Kasumi-1 (cell line): ENCODE measurements at places on chromosomes 1 and 21.

GRCh38 chr21:35268261-35268660 lies 219.2 kb upstream of the RUNX1 start:
- DNase-seq = no peak

GRCh38 chr1:235326719-235327558 lies 1.0 kb downstream of the ARID4B start:
- peak; percentile 58 for DNase-seq

GRCh38 chr1:94871031-94871430 lies 50.9 kb downstream of the SLC44A3 start:
- no peak for DNase-seq

- no peak for DNase-seq
Observed at GRCh38 chr1:30860320-30860652, 48.3 kb downstream of the SDC3 start.

- no peak for DNase-seq
Observed at GRCh38 chr1:51247022-51247421, 10.9 kb downstream of the RNF11 start.

DNA sequence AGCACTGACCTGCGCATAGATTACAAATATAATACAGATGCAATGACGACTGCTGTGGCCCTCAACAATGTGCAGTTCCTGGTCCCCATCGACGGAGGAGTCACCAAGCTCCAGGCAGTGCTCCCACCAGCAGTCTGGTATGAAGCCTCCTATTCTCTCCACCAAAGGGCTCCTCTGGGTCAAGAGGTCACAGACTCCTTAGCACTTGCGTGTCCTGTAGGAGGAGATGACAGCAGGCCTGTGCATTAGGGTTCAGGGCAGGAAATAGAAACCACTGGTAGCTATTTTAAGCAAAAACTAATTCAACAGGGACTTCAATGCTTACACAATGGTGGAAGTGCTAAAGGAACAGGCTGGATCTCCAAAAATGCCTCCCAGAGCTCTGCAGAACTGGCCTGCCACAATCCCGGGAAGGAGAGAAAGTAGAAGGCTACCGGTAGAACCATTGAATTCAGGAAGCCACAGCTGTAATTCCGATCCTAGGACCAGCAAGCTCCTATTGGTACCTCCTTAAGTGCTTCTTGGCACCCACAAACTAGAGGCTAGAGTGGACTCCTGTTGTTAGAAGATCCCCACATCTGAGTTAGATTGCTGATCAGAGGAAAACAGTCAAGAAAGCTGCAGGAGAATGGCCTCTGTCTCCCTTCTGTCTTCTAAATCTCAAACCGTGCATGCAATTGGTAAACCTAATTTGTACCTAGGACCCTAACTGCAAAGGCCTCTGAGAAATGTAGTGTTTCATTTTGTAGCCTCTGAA lies 12.7 kb upstream of the DYNLT5 start:
- DNase-seq = peak; percentile 55

- DNase-seq = peak; percentile 40
Observed at GRCh38 chr1:200971955-200972711, 51.4 kb downstream of the KIF21B start.

DNA sequence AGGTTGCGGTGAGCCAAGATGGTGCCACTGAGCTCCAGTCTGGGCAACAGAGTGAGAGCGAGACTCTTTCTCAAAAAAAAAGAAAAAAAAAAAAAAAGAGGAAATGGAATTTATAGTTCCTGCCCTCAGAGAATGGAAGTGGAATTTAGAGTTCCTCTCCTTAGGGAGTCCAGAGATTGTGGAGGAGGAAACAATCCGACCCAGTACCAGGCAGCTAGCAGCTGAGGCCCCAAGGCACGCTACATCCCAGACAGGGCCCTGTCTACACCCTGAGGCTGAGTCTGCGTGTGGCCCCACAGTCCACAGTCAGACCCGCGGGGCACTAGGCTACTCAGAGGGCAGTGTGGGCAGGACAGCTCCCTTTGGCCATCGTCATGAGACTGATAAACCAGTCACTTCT lies 1.9 kb upstream of the MFN2 start:
- peak; percentile 11 for DNase-seq

GRCh38 chr1:27152004-27152828 lies 2.7 kb downstream of the SLC9A1 start:
- DNase-seq = no peak

- peak; percentile 15 for DNase-seq
Observed at GRCh38 chr21:33070998-33071769, 1.2 kb downstream of the OLIG1 start.

DNA sequence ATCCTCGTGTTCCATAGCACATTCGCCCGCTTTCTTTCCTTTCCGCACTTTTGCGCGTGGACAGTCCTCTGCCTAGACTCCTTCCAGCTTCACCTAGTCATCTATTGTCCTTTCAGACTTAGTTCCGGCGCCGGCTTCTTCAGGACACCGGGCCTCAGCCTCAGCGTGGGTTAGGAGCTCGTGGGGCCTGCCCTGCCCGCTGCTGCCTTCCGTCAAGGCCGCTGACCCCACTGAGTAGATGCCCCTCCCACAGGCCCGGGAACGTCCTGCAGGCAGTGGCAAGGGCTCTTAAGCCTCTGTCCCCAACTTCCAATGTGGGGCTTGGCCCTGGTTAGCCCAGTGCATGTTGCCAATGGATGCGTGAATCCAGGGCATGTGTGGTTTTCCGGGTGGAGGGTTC lies 11.4 kb downstream of the DMRTB1 start:
- no peak for DNase-seq

DNA sequence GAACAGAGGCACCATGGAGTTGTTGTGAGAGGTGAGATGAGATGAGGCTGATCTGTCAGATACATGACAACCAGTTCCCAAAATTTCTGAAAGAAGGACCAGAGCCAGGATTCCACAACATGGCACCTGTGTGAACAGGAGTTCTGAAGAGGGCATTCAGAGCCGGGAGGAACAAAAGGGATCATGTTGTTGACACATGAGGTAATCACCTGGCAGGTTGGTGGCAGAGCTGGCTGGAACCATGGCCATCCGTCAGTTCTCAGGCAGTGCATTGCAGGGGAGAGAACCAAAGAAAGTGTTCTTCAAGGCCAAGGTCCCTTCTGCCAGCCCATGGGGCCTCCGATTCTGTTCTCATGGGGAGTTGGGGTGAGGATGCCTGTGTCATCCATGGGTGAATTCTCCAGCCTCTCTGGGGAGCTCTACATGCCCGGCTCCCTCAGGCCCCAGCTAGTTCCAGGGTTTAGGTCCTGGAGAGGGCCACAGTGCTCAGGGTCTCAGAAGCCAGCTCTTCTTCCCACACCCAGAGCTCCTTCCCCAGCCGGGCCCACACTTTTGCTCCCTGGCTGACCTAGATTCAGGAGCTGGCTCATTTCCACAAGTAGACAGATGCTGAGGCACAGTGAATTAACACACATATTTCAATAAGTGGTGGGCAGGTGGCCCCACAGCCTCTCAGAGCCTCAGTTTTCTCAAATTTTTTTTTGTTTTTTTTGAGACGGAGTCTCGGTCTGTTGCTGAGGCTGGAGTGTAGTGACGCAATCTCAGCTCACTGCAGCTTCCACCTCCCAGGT lies 49.1 kb upstream of the CTPS1 start:
- no peak for DNase-seq

DNA sequence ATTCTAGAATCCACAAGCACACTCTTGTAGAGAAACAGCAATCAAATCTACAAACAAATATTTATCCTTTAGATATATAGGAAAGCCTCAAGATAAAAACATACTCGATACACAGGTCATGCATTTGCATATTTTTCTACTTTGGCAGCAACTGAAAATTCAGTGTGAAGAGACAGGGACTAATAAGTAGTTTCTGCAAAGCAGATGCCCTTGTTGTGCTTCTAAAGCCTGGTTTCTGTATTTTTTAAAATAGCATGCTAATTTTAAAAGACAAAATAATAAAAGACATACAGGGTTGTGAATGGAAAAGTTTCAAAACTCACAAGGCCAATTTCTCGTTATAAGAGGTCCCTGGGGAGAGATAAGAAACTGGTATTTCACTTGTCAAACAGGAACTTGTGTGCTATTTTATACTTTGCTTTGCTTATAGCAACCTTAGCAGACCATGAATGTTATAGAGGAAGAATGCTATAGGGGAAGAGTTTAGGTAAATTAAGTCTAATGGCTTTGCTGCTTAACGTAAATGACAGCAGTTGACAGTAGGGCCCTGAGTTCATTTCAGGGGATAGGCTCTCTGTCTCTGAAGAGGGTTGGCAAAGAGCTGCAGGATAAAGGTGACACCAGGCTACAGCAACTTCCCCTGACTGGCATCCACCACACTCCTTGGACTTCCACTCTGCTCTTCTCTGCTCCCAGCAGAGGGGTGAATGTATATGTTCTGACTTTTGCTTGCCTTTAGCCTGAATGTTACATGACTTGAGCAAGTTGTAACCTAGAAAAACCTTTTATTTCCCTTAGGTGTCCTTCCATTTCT lies 9.4 kb upstream of the RGS13 start:
- no peak for DNase-seq

DNA sequence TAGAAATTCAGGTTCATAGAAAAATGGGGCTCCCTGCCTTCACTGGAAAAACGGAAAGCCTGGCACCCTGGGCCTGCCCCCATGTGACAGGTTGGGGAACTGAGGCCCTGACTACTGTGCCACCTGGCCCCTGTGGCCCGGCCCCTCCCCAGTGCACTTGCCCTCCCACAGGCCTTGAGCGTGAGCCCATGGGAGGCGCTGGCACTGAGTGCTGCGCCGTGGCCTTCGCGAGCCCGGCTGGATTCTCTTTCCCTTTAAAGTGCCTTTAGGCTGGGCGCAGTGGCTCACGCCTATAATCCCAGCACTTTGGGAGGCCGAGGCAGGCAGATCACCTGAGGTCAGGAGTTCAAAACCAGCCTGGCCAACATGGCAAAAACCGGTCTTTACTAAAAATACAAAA lies 45.7 kb downstream of the SLC37A1 start:
- no peak for DNase-seq

GRCh38 chr1:233114159-233114558 lies 163.7 kb downstream of the NTPCR start:
- peak; percentile 21 for DNase-seq

DNA sequence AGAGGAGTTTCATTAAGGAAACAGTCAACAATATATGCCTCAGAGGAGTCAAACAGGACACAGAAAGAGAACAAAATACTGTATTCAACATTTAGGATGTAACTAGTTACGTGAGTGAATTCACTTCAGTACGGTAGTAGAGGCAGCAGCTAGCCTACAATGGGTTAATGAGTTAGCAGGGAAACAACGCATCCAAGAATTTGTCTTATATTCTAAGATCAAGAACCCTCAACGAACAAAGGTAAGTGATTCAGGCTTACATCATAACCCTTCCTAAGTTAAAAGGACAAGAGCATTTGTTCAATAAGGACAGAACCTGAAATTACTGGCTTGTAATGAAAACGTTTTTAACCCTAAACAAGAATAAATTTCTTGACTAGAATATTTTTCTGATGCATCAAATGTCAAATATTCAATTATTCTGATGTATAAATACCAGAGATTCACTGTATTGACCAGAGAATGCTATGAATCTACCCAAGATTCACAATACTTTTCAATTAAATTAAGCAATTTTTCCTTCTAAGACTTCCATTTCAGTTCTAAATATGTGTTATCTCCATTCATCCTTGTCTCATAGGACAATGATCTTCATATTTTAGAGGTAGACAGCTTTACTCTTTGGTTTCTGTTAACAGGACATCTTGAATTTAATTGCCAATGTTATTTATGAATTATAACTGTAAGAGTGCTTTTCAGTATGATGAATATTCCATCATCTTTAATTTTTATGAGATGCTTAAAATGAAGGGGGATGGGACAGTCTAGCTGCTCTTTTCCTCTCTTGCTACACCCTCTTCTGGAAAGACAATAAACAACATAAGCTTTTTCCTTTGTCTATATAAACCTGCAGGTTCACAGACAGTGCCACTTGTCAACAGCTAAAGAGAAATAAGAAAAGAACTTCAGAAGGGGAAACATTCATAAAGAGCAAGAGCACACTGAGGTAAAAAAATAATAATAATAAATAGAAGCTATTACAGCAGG lies 209.5 kb downstream of the SMYD3 start:
- DNase-seq = no peak

DNA sequence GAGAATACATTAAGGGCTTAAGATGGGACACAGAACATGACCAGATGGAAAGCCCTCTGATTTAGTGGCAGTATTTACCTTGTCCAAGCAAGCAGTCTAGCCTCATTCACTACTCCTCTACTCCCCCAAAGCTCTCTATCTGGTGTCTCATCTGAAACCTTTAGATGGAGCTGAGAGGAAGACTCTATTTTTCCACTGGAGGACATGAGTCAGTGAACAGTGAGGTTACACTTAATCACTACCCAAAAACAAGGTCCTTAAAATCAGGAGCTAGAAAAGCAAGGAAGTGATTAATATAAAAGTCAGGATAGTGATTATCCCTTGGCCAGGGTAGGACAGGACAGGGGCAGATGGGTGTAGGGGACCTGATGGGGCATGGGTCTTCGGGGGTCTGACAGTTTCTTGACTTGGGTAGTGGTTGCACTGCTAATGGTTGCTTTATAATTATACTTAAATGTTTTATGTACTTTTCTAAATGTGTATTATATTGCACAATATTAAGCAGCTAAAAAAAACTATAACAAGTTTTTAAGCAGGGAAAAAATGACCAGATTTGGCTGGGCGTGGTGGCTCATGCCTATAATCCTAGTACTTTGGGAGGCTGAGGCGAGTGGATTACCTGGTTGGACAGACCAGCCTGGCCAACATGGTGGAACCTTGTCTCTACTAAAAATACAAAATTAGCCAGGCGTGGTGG lies 3.0 kb downstream of the PTPN22 start:
- DNase-seq = no peak

DNA sequence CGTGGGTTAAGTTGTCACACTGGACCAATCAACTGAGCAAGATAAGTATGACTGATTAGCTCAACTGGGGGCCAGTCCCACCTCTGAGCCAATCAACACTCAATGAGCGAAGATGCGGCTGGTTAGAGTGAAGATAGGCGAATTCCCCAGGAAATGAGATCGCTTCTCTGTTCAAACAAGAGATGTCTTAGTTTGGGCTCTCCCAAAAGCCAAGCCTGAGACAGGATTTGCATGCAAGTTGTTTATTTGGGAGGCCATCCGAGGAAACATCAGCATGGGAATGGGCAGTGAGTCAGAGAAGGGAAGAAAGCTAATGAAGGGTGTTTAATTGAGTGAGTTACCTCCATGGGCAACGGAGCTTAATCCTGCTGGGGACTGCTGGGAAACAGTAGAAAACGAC lies 4.9 kb upstream of the GJB5 start:
- DNase-seq = no peak

GRCh38 chr1:232059726-232060374 lies 433.3 kb downstream of the DISC1 start:
- no peak for DNase-seq

DNA sequence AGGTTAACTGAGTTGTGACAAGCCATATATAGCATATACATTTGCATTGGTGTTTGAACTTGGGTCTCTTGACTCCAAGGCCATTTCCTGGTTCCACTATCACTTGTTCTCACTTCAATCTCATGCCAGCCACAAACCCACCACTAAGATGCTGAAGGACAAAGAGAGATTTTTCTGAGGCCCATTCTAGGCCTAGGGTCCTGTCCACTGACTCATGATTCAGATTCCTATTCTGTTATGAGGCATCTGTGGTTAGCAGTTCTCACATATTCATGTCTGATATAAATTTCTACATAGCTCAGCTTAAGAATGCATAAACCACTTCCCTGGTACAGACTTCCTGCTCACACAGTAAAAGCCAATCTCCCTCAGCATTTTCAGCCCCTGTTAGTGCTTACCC lies 326.1 kb upstream of the BEND5 start:
- no peak for DNase-seq

- no peak for DNase-seq
Observed at GRCh38 chr1:39977202-39977601, 22.3 kb downstream of the MFSD2A start.

GRCh38 chr1:18110968-18111367 lies 3.4 kb downstream of the IGSF21 start:
- DNase-seq = no peak

GRCh38 chr1:195804547-195804946 lies 803.7 kb downstream of the KCNT2 start:
- DNase-seq = peak; percentile 21
